ENCODE measurements at places on chromosomes 12 and 14.

DNA sequence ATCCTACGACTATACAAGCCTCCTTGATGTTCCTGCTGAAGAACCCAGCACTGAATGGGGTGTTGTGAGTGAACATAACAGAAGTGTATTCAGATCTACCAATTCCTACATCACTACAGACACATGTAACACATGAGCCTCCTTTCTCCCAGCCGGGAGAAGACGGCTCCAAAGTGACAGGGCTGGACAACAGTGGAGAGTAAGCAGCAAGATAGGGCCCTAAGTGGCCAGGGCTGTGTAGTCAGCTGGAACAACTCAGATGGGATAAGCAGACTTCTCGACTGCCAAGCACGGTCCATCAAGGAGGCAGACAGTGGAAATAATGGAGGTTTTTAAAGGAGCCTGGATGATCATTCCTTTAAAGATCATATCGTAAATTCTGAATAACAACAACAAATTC lies 73.5 kb downstream of the TTC7B start:
- DNase-seq: no peak

- no peak for DNase-seq
These were observed 20.3 kb downstream of the FIGNL2 start for GRCh38 chr12:51827925-51828818.

- DNase-seq: no peak
These were observed 254.2 kb downstream of the ACSS3 start for GRCh38 chr12:81332054-81332453.

- no peak for DNase-seq
These were observed 3.6 kb downstream of the IFI27L2 start for GRCh38 chr14:94125659-94126418.

DNA sequence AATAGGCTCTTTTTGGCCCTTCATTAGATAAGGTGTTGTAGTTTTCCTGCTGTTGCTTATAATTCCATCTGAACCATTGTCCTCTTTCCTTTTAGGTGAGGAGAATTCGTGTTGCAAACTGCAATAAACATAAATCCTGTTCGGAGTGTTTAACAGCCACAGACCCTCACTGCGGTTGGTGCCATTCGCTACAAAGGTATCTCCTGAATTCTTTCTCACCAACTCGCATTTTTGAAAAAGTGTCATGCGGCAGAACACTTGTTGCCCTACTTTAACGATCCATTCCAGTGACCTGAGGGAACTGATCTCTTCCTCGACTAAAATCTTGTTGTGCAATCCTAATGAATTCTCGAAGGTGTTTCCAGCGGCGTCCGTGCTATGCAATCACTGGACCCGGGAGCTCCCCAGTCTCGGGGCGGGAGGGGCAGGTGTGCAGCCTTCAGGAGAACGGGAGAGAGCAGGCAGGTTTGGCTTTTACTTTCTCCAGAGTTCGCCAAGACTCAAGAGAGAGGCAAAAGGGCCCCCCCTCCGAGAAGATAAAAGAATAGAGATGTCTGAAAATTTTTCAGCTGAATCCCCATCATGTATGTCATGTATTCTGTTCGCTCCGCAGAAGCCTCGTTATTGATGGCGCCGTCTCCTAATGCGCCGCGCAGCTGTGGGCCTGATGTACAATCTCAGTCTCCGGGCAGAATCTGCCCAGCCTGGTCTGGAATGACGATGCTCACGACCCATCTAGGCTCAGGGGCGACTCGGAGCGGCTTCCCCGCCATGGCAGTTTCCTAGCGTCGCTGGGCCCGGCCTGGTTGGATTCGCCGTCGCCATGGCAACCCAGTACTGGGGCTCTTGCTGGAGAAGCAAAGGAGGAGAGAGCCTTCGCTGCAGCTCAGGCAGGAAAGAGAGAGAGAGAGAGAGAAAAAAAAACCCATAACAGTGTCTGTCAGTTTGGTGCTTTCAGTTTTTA lies 38.2 kb downstream of the PLXNC1 start:
- DNase-seq: peak; percentile 91

DNA sequence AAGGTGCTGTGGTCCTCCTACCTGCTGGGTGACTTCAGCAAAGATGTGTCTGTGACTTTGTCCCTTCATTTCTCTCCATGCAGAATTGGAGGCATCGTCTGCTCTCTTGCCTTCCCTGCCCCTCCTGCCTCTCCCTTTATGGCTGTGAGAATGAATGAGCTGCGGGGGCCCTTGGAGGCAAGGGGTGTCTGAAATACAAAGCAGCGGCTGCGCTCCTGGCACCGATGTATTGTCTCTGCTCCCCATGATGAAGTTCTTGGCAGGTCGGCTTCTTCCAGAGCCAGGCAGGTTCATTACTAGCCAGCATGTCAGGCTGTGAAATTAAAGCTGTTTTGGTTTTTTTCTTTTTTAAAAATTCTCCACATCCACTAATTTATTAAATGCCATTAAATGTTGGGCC lies 194.5 kb downstream of the TSPAN9 start:
- no peak for DNase-seq

GRCh38 chr12:53219956-53220693 lies 11.9 kb downstream of the RARG start:
- DNase-seq: peak; percentile 67

- DNase-seq: no peak
These were observed 26.2 kb upstream of the MAP1LC3B2 start for GRCh38 chr12:116532986-116533342.

GRCh38 chr12:5227708-5228373 lies 184.2 kb downstream of the KCNA5 start:
- no peak for DNase-seq

GRCh38 chr12:109695961-109696461 lies 17.6 kb upstream of the FAM222A start:
- DNase-seq: no peak

GRCh38 chr12:77382096-77382742 lies 316.9 kb upstream of the E2F7 start:
- DNase-seq: no peak

GRCh38 chr12:76244300-76244699 lies 103.9 kb downstream of the BBS10 start:
- DNase-seq: no peak

- no peak for DNase-seq
These were observed 1028.7 kb downstream of the AACS start for GRCh38 chr12:126093908-126094307.

GRCh38 chr12:10395390-10395998 lies 5.7 kb upstream of the KLRK1 start:
- peak; percentile 25 for DNase-seq

DNA sequence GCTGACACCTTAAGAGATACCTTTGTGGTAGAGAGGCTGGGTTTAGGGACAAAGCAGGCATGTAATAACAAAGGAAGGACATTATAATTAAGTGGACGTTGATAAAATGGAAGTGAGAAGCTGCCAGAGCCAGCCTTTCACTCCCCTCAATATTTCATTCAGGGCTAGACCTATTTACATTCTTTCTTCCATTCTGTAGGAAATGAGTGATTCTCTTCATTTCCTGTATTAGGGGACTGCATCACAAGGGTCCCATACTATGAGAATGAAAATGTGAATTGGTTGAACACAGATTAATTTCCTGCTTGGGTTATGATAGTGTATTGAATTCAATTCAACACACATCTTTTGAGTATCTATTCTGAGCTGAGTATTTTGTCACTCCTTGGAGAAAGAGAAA lies 143.0 kb downstream of the OTOGL start:
- no peak for DNase-seq

DNA sequence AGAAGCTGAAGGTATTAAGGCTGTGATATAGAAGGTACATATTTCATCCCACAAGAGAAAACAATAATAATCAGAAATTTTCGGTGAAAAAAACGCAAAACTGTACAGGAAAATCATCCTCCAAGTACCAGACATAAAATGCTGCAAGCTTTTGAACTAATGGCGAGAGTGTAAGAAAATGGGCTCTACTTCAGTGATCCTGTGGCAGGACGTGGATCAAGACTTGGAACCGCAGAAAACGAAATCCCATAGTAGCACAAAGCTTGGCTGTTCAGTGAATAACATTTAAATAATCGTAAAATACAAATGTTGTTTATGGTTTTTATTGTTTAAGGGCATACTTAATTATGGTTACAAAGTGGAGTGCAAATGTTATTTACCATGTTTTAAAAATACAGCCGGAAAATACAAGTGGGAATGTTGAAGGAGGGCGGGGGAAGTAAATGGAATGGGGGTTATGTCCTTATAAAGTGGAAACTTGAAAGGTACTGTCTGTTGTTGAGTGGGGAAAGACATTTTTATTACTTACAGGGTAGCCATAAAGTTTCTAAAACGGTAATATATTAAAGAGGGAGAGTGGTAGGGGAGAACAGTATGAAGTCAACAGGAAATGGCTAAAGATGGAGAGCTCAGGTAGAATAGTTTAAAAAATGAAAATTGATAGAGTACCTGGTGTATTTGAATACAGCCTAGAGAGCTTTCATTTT lies 1.1 kb downstream of the SMIM10L1 start:
- no peak for DNase-seq

DNA sequence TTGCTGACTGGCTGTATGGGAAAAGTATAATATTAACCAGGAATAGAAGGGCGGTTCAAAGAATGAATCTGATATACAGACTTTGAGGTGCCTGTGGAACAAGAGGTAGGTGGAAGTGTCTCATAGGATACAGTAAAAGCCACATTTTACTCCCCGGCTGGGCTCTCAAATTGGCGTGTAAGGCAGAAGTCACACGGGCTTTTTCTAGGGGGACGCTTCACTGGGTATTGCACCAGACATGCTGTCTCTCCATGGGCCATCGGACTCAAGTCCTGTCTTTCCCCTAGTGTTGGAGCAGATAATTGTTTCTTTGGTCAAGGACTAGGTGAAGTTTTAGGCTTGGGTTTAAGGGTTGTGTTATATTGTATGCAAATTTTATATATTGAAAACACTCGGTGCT lies 9.1 kb downstream of the TMCC3 start:
- DNase-seq: no peak

DNA sequence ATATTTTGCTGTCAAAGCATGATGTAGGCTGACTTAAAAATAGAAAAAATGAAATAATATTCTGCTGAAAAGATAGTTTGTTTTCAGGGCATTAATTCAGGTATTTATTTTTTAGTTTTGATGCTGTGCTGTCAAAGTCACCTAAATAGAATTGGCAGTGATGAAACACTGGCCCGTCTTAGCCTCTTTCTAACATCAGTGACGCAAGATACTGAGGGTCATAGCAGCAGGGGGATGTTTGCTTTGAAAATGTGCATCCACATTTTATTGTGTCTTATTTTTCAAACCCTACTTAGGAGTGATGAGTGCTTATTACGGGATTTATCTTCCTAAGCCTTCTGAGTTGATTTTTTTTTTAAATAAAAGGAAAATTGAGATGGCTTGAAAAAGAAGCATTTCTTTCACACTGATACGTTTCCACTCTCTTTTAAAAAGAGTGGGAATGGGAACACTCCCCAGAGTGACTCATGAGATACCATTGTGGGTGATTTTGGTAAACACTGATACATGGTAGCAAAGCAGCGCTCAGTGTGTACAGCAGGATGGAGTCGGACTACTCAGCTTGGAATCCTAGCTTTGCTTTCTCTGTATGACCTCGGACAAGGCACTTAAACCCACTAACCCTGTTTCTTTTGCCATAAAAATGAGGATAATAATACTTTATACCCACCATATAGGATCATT lies 290.8 kb downstream of the ERC1 start:
- no peak for DNase-seq

GRCh38 chr12:131192951-131193350 lies 239.2 kb downstream of the ADGRD1 start:
- no peak for DNase-seq

GRCh38 chr14:96160913-96161310 lies 43.7 kb upstream of the BDKRB2 start:
- no peak for DNase-seq

- DNase-seq: peak; percentile 91
These were observed 199.5 kb upstream of the DCN start for GRCh38 chr12:91382081-91382543.

DNA sequence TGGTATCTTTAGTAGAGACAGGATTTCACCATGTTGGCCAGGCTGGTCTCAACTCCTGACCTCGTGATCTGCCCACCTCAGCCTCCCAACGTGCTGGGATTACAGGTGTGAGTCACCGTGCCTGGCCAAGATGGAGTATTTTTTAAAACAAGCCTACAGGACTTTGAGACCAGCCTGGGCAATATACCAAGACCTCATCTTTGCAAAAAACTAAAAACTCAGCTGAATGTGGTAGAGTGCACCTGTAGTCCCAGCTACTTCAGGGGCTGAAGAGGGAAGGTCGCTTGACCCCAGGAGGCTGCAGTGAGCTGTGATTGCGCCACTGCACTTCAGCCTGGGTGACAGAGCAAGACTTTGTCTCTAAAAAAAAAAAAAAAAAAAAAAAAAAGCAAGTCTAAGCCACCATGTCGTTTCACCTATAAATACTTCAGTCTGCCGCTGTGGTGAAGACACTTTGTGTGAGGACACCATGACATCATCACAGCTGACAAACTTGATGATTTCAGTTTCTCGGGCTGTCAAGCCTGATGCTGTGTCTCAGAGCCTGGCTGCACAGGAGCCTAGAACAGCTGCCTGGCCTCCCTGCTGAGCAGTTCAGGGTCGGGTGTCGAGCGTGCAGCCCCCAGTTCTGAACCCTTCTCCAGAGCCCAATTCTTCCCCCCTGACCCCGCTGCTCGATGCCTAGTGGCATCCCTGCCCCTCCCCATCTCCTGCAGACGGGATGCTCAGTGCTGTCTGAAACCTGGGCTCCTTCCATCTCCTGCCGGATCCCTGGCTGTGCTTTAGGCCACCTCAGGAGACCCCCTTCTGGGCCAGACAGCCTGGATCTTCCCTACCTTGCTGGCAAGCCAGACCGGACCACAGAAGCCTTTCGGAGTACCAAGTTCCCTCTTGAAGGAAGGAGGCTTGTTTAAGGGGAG lies 119.2 kb upstream of the EVL start:
- no peak for DNase-seq

DNA sequence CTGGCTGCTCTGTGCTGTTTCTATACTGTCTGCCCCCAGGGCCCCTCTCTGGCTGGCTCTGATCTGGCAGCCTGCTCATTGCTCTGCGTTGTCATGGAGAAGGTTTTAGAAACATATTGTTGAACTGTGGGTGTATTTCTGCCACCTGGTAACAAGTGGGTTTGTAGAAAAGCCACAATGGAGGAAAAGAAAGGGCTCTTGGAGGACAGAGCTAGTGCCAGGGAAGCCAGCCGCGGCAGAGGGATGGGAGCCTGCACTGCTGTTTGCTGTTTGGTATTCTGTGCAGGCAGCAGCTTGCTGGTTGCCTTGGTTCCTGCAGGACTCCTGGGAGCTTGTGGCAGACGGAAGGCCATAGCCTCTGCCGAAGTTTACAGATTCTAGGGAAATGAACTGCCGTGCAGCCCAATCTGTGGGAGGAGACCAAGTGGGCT lies 15.1 kb downstream of the CCDC177 start:
- DNase-seq: no peak

- DNase-seq: no peak
These were observed 33.7 kb upstream of the PPP2R5C start for GRCh38 chr14:101727611-101728366.

GRCh38 chr12:630656-631632 lies 32.3 kb downstream of the NINJ2 start:
- peak; percentile 61 for DNase-seq

GRCh38 chr12:125684968-125685790 lies 619.9 kb downstream of the AACS start:
- DNase-seq: no peak

- no peak for DNase-seq
These were observed 107.5 kb downstream of the DAAM1 start for GRCh38 chr14:59295951-59296350.

- no peak for DNase-seq
These were observed 71.3 kb downstream of the PRIMA1 start for GRCh38 chr14:93716746-93717667.
